ENCODE measurements at places on chromosomes 6 and 20.

GRCh38 chr6:107132330-107132954, 17.1 kb upstream of the BEND3 start:
- no peak for DNase-seq

- DNase-seq: no peak
Observed at GRCh38 chr6:13166916-13167315, 161.4 kb downstream of the TBC1D7 start.

DNA sequence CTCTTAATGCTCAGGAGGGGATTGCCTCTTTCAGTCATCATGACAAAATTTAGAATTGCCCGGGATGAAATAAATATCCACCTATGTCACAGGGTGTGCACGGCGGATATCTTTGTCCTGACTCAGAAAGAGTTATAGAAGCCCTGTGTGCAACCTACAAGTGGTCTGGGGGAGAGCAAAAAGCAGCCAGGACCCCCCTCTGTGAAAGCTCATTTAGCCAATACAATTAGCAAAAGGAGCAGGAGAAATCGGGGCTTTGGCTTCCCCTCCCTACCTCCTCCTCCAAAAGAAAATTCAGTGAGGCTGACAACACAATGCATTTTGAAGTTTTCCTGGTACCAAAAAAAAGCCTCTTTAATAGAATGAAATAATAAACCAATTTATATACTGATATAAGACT, 21.8 kb downstream of the FOXA2 start:
- DNase-seq: no peak

- DNase-seq: no peak
Observed at GRCh38 chr6:29948277-29948676, 5.9 kb downstream of the HLA-A start.

GRCh38 chr6:32665661-32666060, 796 bp downstream of the HLA-DQB1 start:
- DNase-seq: no peak

- DNase-seq: no peak
Observed at GRCh38 chr20:24806705-24807676, 142.1 kb upstream of the CST7 start.

DNA sequence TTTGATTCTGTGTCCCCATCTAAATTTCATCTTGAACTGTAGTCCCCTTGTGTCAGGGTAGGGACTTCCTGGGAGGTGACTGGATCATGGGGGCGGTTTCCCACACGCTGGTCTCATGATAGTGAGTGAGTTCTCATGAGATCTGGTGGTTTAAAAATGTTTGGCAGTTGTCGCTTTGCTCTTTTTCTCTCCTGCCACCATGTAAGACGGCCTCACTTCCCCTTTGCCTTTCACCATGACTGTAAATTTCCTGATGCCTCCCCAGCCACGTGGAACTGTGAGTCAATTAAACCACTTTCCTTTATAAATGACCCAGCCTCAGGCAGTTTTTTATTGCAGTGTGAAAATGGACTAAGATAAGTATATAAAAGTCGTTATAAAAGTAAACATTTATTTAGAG, 80.5 kb upstream of the SGK1 start:
- no peak for DNase-seq

GRCh38 chr6:6714953-6715352, 126.4 kb downstream of the LY86 start:
- no peak for DNase-seq

Data from T-helper 22 cell (primary cell).